ENCODE measurements at places on chromosomes 4 and X.
A peak's percentile ranks its signal among the peaks of the same experiment; 100 is the strongest.

DNA sequence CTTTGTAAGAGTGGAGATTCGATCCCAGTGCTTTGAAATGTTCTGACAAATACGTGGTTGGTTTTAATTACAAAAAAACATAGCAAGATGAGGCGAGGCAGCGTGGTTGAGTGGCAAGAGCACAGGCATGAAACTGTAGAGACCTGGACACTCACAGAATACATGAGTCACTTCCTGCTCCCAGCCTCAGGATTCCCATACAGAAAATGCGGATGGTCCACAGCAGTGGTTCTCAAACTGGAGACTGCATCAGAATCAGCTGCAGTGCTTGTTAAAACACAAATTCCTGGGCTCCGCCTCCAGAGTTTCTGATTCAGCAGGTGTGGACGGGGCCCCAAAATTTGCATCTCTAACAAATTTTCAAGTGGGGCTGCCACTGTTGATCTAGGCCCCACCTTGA lies 10.1 kb downstream of the OTOP1 start:
- no peak for DNase-seq

DNA sequence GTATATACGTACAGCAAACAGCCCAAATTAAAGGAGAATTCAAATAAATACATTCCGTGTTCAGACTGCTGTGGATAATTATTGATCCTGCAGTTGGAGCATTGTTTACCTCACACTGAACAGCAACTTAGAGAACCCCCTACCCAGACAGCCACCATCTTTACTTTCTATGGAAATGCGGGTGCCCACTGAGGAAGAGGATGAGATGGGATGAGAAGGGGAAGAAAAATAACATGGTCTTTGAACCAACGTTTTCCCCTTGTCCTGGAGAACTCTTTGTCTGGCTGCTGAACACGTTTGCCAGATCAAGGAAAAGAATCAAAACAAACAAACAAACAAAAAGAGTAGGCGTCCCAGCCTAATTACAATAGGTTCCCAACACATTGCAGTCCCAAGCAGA lies 1.5 kb downstream of the TSPAN5 start:
- DNase-seq = no peak

- no peak for DNase-seq
These were observed 18.2 kb downstream of the CFAP99 start for GRCh38 chr4:2436761-2437474.

- DNase-seq = no peak
These were observed 153.9 kb downstream of the KDR start for GRCh38 chr4:54971474-54971950.

DNA sequence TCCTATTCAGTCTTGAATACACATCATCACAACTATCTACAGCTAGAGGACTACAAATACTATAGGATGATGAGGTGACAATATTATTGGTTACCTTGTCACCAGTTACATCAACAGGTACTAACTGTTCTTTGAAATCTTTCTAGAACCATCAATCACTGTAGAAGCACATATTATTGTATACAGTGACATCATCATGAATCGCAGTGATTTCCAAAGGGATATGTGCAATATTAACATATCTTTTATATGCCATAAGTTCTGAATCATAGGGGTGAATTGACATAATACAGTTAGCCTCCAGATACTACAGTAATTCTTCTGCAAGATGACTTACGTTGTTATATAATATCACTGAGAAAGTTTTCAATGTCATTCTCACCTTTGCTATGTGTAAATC lies 105.2 kb upstream of the HPGD start:
- no peak for DNase-seq

GRCh38 chr4:45062935-45063545 lies 336.7 kb upstream of the GNPDA2 start:
- no peak for DNase-seq

DNA sequence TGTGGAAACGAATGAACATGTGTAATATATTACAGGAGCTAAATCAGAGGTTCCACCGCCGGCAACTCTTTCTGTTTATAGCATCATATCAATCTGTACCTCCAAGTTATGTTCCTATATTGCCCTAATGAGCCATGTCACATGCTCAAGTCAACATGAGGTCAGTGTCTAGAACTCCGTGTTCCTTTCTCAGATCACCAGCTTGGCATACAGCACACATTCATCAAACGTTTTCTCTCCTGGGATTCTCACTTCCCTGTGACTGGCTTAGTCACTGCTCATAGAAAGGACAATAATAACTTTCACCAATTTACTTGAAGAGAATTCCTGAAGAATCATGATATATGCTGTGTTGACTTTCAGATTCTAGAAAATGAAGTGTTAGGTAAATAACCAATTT lies 532.0 kb upstream of the SPANXN1 start:
- DNase-seq = no peak

- DNase-seq = no peak
These were observed 72.7 kb downstream of the FNIP2 start for GRCh38 chr4:158841540-158841939.

DNA sequence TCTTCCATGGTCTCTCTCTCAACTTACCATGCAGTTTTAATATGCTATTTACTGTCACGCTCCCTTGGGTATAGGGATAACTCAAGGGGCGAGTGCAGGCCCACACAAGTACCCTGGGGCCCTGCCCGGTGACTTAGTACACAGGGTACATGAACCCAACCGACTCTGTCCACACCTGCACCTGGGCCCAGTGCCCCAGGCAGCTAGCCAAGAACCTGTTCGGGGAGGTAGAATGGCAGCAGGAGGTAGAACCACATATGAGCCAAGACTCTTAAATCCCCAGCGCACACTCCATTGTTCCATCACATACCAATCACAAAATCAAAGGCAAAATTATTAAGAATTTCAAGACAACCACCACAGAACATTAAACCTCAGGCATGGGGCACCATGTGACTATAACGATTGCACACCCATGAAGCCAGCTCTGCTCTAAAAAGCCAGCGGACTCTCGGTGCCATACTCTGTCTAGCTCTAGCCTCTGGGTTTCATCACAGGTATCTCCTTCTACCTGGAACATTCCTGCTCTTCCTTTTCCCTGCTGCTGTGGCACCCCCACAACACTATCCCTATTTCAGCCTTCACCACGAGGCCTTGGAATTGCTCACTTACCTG lies 14.6 kb downstream of the PHF8 start:
- DNase-seq = no peak

GRCh38 chr4:174600391-174600790 lies 78.1 kb upstream of the HPGD start:
- no peak for DNase-seq

GRCh38 chr4:155187989-155188388 lies 20.4 kb upstream of the NPY2R start:
- no peak for DNase-seq

GRCh38 chrX:1885116-1885515 lies 270.3 kb downstream of the ASMT start:
- no peak for DNase-seq

GRCh38 chrX:133335027-133335426 lies 80.3 kb downstream of the GPC4 start:
- DNase-seq = peak; percentile 6

DNA sequence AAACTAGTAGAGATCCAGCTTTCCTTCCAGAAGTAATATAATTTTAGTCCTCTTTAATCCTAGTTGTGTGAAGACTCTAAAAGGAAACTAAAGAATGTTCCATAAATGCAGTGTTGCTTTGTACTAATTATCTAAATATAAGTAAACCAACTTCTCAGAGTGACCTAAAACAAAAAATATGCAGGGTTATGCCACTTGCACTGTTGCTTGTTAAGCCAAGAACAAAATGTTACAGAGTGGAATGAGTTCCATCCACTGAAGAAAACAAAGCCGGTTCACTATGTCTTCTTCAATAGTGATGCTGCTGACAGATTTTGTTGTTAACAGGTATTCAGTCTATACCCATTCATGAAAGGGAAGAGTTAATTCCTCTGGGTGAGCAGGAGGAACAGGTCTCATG lies 252.0 kb upstream of the DIAPH2 start:
- DNase-seq = no peak

- no peak for DNase-seq
These were observed 101.3 kb downstream of the TBL1X start for GRCh38 chrX:9566150-9566621.

DNA sequence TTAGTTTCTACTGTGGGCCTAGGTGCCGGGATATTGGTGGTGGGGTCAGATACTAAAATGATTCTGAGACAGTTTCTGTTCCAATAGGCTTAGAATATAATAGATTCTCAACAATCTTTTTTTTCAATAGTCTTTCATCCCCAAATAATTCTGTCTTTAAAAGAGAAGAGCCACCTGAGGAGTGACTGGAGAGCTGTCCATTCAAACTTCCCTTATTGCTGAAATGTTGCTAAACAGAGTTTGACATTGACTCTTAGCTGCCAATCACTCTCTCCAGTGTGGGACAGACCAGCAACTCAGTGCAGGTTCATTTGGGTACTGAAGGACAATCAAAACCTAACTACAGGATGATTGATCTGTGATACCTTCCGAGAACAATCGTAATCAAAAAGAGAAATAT lies 12.4 kb upstream of the ADH7 start:
- no peak for DNase-seq

DNA sequence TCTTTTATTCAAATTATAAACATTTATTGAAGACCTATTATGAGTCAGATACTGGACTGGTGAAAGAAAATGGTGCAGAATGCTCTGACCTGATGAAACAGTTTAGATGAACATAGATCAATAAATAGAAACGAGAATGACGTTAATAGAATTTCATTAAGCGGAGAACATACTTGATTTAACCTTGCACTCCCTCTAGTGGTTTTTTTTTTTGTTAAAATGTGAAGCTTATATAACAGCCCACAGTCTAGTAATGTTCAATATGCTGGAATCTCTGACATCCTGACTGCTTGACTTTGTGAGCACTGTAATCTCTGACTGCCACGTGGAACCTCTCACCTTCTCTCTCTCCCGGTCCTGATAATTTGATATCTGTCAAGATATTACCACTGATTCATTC lies 32.3 kb downstream of the HDAC8 start:
- DNase-seq = no peak

- DNase-seq = no peak
These were observed 89.0 kb upstream of the MAPK10 start for GRCh38 chr4:86448871-86449270.

DNA sequence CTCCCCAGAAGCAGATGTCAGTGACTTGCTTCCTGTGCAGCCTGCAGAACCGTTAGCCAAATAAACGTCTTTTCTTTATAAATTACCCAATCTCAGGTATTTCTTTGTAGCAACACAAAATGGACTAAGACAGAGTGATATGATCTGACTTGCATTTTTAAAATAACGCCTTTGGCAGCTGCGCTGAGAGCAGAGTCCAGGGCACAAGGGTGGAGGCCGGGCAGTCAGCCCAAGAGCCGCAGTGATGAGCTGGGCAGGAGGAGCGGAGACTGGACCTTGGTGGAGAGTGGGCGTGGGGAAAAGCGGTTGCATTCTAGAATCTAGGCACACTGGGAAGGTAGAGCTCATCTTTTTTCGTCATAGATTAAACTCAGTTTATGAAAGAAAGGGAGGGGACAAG lies 56.5 kb upstream of the ACSL1 start:
- DNase-seq = no peak

- no peak for DNase-seq
These were observed 32.3 kb downstream of the SUPT20HL1 start for GRCh38 chrX:24392709-24393108.

DNA sequence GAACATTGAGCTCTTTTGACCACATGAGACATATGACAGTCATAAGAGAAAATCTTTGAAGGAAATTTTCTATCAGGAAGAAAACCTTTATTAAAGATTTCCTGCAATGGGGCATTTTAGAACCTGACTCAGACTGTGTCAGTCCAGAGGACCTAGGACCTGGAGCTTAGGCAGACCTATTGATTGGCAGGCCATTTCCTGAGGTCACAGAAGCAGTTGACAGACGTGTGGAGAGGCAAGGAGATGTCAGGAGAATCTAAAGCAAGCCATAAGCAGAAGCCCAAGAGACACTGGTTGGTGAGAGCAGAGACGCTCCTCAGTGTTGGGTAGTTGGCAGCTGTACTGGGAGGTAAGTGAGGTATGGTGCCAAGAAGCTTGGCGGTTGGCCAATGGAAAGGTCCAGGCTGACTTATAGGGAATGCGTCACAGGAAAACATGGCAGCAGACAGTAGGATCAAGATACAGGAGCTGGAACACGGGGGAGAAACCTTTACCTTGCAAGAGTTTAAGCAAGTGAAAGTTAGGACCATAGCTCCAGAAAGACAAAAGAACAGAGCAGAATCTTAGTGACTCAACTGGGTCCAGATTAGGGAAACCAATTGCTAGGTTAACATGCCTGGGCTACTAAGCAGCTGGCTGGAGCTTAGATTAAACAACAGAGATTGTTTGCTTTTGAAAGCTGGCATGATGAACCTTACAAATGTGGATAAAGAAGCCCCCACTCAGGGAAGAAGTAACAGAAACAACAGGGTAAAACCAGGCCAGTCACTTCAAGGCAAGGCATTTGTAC lies 18.6 kb downstream of the PALLD start:
- no peak for DNase-seq

DNA sequence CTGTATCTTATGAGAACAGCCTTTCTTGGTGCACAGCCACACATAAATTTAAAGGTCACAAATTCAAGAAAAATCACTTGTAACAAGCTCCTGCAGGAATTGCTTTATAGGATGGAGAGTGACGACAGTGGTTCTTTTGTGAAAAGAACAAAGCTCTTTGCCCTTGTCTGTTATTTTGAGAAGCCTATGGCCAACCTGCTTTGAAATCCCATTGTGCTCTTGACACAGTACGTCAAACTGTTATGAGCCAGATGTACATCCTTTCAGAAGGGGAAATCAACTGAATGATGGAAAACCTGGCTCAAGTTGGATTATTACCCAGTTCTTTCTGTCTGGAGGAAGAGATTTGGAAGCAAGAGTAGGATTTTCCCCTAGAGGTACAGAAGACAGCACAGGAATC lies 1454.2 kb downstream of the ARAP2 start:
- DNase-seq = no peak

GRCh38 chrX:118660085-118660484 lies 67.3 kb upstream of the IL13RA1 start:
- no peak for DNase-seq

GRCh38 chr4:137538526-137538925 lies 6.2 kb upstream of the PCDH18 start:
- no peak for DNase-seq

GRCh38 chr4:105709081-105709450 lies 482 bp downstream of the GSTCD start:
- DNase-seq = peak; percentile 57

GRCh38 chrX:4570151-4570550 lies 856.7 kb upstream of the PRKX start:
- DNase-seq = no peak

GRCh38 chr4:94131212-94131611 lies 76.5 kb upstream of the SMARCAD1 start:
- DNase-seq = no peak

- DNase-seq = no peak
These were observed 1030.9 kb downstream of the FSTL5 start for GRCh38 chr4:161132715-161133425.

- DNase-seq = no peak
These were observed 27.3 kb downstream of the BBS12 start for GRCh38 chr4:122759639-122760310.

DNA sequence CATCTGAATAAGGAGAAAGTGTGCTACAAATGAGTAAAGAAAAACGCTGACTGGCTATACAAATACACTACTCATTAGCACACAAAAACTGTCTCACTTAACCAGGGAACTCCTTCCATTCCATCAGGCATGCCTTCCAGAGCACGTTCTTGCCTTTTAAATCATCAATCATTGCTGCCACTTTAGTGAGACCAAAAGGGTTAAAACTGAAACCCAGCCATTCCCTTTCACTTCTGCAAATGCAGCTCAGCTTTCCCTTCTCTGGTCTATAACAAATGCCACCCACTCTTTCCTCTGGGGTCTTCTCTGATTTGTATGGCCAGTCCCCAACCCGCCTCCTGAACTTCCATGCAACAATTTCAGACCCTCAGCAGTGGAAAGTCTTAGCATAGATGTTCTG lies 231.5 kb downstream of the TRIML1 start:
- no peak for DNase-seq
